BJ (cell line): ENCODE measurements at places on chromosomes 3 and 15.

GRCh38 chr3:159763602-159764489, 224.8 kb upstream of the IL12A start:
- DNase-seq = no peak

- no peak for DNase-seq
These were observed 4.9 kb downstream of the TMED3 start for GRCh38 chr15:79315623-79316328.

GRCh38 chr15:73227433-73228056, 141.2 kb downstream of the HCN4 start:
- DNase-seq = no peak

- no peak for DNase-seq
These were observed 40.8 kb downstream of the ZBTB11 start for GRCh38 chr3:101635954-101636798.

DNA sequence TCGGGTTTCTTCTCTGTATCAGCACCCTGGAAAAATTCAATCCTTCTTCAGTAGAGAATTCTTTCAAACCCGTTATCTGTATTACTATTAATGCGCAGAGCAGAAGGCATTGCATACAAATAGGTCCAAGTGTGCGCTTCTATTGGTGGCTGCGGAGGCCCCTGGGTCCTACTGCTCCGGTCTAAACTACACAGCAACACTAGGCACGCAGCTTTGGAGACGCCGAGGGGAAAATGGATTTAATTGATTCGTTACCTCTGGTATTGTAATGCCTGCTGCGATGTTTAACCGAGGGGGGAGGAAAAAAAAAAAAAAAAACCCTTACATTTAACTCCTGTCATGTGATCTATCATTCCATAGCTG, at the start of gene ROBO1:
Gene ROBO1 (minus strand): TSS at position 94 of the 363 bp plus-strand sequence.
- no peak for DNase-seq

DNA sequence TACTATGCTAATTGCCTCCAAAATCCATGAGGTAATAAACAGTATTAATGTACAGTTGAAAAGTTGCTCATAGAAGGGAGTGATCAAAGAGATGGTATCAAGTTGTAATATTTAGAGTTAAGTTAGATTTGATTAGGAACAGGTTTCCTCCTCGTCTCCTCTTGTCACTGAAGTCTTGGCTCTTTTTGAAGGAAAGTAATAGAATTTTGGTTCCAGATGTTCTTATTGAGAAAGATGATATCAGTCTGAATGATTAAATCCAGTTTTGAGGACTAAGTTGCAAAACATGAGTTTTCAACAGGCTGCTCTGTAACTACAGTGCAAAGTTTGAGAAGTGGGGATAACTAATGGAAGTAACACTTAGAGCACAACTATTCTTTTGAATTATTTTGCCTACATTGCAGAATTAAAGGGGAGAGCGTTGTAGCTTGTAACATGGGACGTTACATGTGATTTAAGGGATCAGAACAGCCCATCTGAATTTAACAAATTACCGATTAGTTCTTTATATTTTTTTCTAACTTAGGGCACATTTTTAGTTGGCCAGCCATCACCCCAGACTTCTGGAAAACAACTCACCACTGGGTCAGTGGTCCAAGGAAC, 48.3 kb downstream of the MAP6D1 start:
- DNase-seq = no peak

GRCh38 chr3:158683230-158683962, 10.9 kb upstream of the LXN start:
- peak; percentile 72 for DNase-seq

GRCh38 chr15:77476995-77477394, 56.3 kb downstream of the HMG20A start:
- DNase-seq = no peak

DNA sequence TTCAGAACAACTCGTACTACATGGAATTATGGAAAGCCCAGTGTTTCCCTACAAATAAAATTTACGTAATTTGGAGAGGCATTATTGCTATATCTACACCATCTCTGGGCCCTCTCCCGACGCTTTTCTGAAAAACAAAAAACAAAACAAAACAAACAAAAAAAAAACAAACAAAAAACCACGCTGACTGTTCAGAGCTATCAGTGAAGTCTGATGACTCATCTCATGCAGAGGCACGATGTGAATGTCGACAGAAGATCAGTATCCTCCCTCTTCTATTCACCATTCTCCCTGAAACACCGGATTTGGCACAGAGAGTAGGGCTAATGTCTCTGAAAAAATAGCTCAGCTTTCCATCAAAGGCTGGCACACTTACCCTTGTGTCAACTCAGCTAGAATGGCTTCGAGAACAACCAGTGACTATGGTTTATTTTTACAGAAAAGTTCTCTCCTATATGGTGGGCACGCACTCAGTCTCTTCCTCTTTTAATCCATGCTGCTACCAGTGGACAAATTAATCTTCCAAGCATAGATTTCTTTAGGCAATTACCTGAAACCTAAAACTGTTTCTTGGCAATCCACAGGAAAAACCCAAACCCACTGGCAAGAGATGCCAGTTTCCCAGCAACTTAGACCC, 1.5 kb downstream of the CRBN start:
- DNase-seq = no peak

DNA sequence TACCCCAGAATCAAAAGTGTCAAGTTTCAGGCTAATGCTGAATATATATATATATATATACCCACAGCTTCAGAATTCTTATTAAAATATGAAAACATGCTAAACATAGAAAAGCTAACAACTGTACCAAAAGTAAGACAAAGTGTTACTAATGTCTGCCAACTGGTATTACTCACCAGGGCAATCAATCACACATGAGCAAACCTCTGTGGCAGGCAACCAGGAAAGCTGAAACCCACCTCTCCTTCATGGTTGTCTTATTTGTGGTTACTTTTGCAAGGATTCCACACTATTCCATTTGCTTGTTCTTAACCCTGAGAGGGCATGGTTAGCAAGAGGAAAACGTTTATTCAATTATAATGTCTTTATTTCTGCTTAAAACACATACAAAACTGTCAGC, 512.3 kb upstream of the MDFIC2 start:
- DNase-seq = no peak

- DNase-seq = no peak
These were observed 57.4 kb downstream of the ARHGAP31 start for GRCh38 chr3:119351581-119351980.

DNA sequence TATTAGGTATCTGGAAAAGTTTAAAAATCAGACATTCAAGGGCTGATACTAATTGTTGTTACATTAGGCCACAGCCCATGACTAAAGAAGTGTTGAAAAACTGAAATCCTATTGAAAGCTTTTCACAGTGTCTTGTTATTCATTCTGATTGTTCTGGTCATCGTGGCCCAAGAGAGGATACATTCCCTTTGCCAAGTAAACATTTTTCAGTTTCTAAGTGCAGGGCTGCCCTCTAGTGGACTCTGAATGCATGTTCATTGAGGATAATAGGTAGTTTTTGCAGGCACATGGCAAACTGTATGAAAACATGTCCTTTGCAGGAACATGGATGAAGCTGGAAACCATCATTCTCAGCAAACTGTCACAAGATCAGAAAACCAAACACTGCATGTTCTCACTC, 181.1 kb downstream of the MYRIP start:
- no peak for DNase-seq

- DNase-seq = no peak
These were observed 790.5 kb downstream of the DIPK2A start for GRCh38 chr3:144762091-144762490.

DNA sequence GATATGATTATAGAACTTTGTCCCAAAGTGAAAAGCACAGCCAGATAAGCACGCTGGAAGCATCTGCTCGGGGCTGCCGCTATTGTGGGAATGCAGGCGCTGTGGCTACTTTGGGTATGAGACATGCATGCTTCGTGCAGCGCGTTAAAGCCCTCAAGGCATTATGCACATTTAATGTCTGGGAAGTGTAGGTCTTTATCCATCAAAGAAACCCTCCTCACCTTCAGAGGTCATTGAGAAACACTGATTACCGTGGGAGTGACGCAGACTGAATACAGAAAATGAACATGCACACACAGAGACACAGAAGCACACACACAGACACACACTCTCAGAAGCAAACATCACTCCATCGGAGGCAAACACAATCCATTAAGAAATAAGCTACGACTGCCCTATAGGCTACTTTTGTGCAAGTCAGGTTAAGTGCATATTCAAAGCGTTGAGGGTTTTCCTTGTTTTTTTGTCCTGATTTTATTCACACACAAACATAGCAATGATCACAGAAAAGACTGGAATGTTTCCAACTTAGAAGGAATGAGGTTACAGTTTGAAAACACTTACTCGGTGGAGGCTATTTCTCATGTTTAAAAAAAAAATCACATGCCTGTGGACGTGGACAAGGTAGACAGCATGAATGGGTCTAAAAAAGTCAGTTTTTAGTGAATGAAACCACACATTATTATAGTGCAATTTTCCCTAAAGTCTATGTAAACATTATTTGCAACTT, 68.5 kb downstream of the PLCH1 start:
- DNase-seq = peak; percentile 49

- no peak for DNase-seq
These were observed 72.9 kb upstream of the MNS1 start for GRCh38 chr15:56537881-56538280.

GRCh38 chr3:119099785-119100184, 46.2 kb upstream of the TEX55 start:
- DNase-seq = no peak

DNA sequence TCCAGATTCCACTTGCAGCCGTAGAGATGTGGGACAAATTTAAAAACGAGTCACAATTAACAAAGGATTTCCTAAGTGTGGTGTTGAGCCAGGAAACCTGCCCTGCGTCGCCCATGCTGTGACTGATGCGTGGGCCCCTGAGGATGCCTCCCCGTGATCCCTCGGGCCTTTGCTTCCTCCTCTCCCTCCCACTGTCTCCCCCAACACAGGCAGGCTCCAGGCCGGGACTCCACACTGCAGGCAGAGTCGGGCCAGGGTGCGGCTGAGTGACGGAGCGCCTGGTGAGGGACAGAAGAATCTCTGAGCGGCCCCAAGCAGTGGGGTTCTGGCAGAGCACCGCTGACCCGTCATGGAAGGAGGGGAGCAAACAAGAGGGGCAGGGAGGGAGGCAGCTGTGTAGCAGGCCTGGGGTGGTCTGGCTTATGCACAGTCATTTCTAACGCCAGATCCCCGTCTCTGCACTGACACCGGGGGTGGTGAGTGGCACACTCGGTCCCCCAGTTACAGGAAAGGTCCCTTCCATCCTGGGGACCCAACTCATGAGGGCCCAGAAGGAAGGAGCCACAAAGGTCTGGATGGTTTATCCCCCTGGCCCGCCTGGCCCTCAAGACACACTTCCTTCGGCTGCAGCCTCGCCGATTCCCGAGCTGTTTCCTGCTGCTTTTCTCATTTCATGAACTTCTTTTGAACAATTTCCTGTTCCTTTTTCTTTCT, 91.0 kb downstream of the XXYLT1 start:
- DNase-seq = no peak

- DNase-seq = peak; percentile 26
These were observed 195.3 kb downstream of the THRB start for GRCh38 chr3:24299246-24299805.

DNA sequence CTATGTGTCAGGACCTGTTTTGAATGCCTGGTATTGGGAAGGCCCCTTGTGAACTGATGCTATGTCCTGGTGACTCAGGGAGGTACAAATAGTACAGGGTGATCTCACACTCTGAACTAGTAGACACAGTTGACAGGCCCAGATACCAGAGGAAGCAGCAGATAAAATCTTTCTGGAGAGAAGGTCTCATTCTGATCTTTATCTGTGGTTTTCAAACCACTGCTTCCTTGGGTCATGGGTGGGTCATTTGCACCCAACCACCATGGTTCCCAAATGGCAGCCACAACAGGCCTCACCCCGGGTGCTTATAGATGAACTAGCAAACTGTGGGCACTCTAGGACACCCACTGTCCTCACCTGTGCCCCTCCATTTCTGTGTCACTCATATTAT, 43.4 kb downstream of the PXYLP1 start:
- DNase-seq = peak; percentile 24

DNA sequence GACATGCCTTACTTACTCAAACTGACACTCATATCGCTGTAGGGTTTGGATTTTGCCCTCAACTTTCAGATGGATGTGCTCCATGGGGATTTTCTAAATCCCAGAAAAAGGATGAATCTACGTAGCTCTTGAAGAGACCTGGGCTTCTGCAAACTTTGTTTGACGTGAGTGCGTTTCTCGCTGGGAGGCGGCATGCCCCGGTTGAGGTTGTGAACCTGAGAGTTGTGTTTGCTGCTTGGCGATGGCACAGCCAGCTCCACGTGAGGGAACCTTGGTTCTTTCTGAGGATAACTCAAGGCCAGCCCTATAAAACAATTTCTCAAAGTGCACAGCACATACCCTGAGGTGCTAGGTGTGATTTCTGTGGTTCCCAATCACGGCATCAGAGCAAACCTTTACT, 209.5 kb downstream of the ADAMTS17 start:
- DNase-seq = no peak

GRCh38 chr15:100721758-100722550, 119.6 kb downstream of the ASB7 start:
- peak; percentile 99 for DNase-seq

GRCh38 chr3:158702815-158703481, 29.3 kb downstream of the RARRES1 start:
- DNase-seq = peak; percentile 63

- no peak for DNase-seq
These were observed 60.3 kb downstream of the HEG1 start for GRCh38 chr3:124995460-124995994.

- no peak for DNase-seq
These were observed 60.3 kb downstream of the TM4SF4 start for GRCh38 chr3:149534671-149535332.

DNA sequence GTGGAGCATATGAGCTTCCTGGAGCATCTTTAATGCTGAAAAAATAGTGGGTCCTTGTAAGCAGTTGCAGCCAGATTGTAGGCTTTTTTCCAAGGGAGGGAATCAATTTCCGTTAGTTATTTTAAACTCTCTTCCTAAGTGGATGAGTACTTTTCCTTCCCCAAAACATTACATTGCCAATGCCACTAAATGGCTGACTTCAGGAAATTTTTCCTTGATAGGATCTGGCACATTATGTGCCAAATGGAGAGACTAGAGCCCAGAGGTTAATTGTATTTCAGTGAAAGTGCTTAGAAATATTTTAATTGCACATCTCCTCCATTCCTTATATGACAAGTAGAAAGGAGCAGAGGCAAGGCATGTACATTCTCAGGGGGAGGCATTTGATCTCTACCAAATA, 83.5 kb downstream of the TNFAIP8L3 start:
- no peak for DNase-seq

- DNase-seq = no peak
These were observed 238.3 kb upstream of the PLSCR5 start for GRCh38 chr3:146843476-146843875.

- DNase-seq = no peak
These were observed 16.1 kb downstream of the ZNF80 start for GRCh38 chr3:114221165-114221880.

- no peak for DNase-seq
These were observed 178.9 kb downstream of the IL5RA start for GRCh38 chr3:2931265-2931664.

- no peak for DNase-seq
These were observed 53.9 kb downstream of the ACAD9 start for GRCh38 chr3:128933213-128933921.

GRCh38 chr3:182370949-182371348, 422.4 kb upstream of the ATP11B start:
- DNase-seq = no peak

GRCh38 chr3:71400986-71401451, 182.5 kb downstream of the FOXP1 start:
- no peak for DNase-seq
